ENCODE measurements at places on chromosomes 2 and 18.
A peak's percentile ranks its signal among the peaks of the same experiment; 100 is the strongest.

GRCh38 chr2:15993666-15994065 is 53.3 kb downstream of the MYCN start:
- DNase-seq: no peak

- DNase-seq: no peak
These were observed 20.5 kb upstream of the KIF1A start for GRCh38 chr2:240840435-240841060.

DNA sequence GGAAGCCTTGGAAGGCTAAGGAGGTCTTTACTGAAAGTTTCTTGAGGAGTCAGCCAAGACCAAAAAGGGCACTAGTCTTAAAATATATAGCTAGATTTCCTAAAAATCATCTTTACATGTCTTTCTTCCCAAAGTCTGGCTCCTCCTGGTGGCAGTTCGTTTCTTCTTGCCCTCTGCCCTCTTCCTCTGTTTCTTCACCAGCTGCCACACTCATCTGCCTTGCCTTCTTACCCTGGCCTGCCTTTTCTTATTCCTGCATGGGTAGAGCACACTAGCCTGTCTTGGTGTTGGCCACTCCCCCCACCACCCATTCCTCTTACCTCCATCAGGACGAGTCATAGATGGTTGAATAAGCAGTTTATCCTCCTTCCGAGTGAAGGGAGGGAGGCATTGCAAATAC is 129.8 kb downstream of the RAPGEF4 start:
- DNase-seq: no peak

DNA sequence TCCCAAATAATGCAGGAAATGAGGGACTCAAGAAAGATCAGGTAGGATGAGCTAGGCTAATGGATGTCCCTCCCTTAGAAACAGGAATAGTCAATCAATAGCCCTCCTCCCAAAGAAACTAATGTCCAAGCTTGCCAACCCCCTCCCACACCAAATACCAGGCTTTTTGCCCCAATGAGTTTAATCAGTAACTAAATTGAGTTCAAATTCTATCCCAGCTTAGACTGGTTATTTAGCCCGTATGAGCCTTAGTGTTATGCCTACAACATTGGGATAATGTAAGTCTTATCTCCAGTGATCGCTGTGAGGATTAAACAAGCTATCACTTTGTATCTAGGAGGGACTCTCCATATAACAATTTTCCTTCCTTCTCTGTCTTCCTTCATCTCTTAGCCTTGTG is 310.7 kb downstream of the DPP10 start:
- no peak for DNase-seq

DNA sequence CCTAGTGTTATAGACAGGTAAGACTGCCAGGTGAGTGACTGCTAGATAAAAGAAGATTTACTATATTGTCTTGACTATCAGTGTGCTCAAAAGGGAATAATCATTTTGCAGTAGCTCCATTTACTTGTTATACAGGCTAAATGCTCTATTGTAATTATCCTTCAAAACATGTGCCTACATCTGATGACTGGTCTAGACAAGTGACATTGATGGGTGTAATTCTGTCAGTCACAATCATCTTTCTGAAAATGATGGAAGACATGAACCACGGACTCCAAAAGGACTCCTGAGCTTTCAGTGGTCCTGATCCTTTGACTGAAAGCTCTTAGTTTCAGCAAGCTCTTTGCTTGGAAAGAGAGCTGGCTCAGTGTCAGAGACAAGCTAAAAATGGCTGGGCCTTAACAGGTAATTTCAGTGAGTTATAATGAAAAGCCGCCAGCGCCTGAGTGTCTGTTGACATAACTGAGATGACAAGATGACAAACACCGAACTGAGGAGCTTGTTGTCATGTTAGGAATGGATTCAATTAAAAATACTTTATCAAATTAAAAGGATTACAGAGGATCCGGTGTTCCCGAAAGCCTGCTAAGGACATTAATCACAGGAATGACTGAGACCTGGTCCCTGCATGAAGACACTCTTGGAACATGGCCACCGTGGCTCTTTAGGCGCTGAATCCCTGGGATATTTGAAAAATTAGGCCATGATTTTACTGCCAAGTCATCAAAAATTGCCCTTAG is 141.7 kb downstream of the CMPK2 start:
- peak; percentile 15 for DNase-seq

DNA sequence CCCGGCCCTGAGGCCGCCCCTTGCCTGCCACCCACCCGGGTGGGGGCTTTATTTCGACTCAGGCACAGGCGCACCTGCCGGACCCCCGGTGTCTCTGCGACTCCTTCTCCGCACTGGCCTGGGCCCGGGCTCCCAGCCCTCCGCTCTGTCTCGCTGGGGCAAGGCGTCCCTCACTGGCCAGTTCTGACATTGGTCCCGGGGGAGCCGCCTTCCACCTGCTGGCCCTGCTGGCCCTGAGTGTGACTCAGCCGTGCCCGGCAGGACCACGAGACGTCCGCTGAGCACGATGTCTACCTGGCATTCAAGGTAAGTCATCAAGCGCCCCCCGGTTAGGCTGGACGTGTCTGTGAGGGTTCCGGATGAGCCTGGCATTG is 131.5 kb upstream of the CTDP1 start:
- no peak for DNase-seq

DNA sequence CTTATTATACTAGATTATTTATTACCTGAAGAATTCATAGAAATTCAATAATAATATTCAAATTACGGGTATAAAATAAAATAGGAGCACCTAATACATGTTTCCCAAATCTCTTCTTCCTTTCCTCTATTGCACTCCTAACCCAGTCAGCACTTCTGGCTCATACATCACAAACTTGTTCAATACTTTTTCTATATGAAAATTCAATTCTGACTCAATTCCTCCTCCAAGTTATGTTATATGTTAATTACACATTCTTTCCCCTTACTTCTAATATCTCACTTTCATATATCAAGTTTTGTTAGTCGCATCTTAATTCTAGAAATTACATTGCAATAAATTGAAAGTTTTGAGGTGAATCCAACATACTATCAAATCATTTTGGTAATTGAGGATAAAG is 17.9 kb upstream of the COL3A1 start:
- no peak for DNase-seq

DNA sequence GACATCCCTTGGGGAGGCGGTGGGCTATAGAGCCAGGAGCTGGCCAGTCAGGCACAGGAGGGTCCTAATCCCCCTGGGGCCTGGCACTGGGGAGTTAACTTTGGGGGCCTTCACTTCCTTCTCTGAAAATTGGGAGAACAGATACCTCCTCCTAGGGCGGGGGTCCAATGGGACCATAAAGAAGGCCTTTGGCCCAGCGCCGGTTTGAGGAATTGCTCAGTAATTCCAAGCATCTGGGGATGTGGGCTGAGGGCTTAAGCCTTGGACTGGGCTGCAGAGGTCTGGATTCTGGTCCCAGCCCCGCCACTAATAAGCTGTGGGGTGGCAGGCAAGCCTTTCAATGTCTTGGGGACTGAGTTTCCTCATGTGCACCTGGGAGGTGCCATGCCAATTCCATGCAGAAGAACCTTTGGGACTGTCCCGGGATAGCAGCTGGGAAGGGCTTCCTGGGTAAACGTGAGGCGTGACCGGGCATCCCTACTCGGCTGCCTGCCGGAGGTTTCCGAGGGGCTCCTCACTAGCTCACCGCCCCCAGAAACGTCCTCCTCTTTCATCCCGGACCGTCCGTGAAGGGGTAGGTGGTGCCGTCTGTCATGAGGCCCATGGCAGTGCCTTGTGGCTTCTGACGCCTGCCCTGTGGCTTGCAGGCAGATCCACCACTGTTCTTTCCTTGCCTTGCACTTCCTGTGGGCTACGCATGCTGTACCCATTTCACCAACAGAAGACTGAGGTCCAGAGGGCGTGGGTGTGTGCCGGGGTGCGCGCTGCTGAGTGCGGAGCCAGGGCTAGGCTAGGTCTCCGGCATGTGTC is 67.4 kb upstream of the HPCAL1 start:
- DNase-seq: no peak

- no peak for DNase-seq
These were observed 9.8 kb upstream of the LBH start for GRCh38 chr2:30221531-30221930.

- no peak for DNase-seq
These were observed 1477.6 kb upstream of the NXPH2 start for GRCh38 chr2:140257692-140258300.

- DNase-seq: no peak
These were observed 5.1 kb downstream of the FIGLA start for GRCh38 chr2:70785137-70785911.

GRCh38 chr2:9467687-9468086 is 6.7 kb upstream of the IAH1 start:
- DNase-seq: no peak

GRCh38 chr2:174717916-174718315 is 46.4 kb downstream of the CHRNA1 start:
- DNase-seq: no peak

- DNase-seq: no peak
These were observed 16.6 kb downstream of the SOWAHC start for GRCh38 chr2:109630441-109631430.

GRCh38 chr2:179744401-179744800 is 117.0 kb downstream of the ZNF385B start:
- no peak for DNase-seq

- DNase-seq: no peak
These were observed 58.0 kb downstream of the LINC00305 start for GRCh38 chr18:64090876-64091275.

DNA sequence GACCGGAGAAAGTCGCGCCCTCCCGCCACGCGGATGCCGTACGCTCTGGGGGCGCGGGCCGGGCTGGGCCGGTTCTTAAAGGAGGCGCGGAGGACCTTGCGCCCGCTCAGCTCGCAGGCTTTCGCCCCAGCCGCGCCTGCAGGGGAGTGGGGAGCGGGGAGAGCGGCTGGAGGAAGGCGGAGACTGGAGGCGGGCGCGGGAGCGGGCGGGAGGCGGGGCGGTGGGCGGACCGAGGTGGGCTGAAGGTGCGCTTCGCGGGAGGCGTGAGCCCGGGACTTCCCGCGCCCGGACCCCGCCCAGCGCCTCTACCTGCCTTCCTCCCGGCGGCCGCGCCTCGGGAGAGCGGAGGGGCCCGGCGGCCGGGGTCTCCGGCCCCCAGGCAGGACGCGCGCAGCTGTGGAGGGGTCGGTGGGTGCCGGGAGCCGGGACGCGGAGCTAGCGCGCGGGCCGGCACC is at the start of gene ADRA2B:
Gene ADRA2B (minus strand): TSS at position 148 of the 455 bp plus-strand sequence. CDS start 422 bp downstream, outside the sequence.
- DNase-seq: no peak

DNA sequence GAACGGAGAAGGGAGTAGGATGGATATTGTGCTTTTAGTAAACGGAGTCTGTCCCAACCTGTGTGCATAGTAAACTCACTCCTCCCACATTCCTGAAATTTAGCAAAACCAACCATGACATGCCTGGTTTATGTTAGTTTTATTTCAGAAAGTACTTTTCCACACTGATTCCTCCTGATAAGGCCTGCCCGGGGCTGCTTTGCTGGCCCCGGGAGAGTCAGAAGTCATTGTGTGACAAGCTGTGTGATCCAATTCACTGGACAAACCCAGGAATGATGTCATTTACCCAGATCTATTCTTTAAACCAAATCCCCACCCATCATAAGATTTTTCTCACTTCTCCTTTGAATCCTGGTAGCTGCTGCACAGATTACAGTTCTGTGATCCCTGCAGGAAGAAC is 109.0 kb downstream of the SETBP1 start:
- DNase-seq: no peak

DNA sequence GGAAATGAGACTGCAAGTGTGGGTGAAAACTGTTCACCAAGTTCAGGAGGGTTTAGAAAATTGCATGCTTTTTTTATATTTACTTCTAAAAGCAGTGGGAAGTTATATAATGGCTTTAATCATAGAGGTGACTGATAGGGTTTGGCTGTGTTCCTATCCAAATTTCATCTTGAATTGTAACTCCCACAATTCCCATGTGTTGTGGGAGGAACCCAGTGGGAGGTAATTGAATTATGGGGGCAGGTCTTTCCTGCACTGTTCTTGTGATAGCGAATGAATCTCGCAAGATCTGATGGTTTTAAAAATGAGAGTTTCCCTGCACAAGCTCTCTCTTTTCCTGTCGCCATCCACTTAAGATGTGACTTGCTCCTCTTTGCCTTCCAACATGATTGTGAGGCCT is 35.7 kb upstream of the NTSR2 start:
- no peak for DNase-seq

- DNase-seq: no peak
These were observed 60.8 kb downstream of the LYPD6B start for GRCh38 chr2:149099298-149099697.

DNA sequence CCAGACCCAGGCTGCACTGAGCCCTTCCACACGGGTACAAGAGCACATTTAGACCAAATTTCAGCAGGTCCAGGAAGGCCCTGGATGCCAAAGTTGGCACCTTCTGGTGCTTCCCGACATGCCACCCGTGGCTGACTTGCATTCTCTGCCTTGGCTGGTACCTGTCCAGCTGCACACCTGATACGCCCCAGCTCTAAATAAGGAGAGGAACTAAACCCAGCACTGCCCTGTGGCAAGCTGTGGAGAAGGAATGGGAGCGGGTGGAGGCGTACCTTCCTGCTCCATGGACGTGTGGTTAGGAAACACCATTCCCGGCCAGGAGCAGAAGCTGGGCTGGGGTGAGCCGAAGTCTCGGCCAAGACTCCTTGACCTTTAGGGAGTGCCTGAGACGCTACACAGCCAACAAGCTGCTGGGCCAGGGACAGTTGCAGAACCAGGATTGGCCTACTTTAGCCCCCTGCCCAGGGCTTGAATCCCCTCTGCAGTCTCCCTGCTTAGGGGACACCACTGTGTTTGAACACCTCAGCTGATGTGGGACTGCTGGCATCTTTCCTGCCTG is 86.5 kb upstream of the TAF1B start:
- DNase-seq: no peak

DNA sequence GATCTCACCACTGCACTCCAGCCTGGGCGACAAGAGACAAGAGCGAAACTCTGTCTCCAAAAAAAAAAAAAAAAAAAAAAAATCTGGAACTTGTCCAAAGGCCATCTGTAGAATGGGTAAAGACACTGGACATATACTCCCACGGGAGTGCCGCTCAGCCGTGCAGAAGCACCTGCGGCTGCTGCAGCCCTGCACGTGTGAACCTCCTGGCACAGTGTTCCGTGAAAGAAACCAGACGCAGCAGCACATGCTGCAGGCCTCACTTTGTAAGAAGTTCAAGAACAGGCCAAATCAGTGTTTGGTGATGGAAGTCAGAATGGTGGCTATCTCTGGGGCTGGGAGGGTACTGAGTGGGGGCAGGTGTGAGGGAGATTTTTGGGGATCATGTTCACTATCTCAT is 6.5 kb downstream of the CHRND start:
- no peak for DNase-seq

DNA sequence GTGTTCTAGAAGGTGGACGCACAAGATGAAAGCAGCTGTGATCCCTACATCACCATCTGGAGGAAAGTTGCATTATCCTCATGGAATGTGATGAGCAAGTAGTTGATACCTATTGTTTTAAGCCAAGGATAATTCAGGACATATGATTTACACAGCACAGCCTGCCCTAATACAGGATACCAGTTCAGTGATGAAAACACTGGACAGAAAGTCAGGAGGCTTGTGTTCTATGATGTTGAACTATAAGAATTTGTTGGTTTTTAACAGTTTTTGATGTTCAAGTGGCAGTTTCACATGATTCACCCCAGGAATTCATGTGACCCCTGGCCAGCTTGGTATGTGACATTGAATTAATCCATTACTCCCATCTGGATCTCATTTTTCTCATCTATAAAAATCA is 6.2 kb upstream of the CHST10 start:
- DNase-seq: no peak
